ENCODE measurements at places on chromosomes 13 and 19.

GRCh38 chr19:46860846-46861690 is at the start of gene ARHGAP35:
ARHGAP35 (plus strand) TSS chr19:46860997; CDS start chr19:46918676, 57,679 bp downstream.
- no peak for DNase-seq

GRCh38 chr13:38543561-38543960 is 143.3 kb upstream of the FREM2 start:
- no peak for DNase-seq

DNA sequence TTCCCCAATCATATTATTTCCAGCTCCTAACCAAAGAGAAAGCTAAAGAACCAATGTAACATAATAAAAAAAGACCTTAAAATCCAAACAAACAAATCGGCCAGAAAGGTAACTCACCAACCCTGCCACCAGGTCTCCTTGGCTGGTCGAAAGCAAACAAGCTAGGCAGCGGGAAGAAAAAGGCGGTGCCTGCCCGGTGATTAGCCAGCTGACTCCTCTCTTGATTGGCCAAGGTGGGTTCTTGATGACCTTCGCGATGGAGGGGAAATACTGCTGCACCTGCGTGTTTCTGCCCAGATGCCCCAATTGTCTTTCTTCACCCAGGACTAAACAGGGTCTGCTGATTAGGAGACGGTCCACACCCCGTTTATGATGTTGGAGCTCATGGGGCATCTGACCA is at the start of gene NLRP11:
Gene NLRP11, minus strand, starts transcription at position 154 of the 400 bp plus-strand sequence. CDS start 13,825 bp downstream, outside the sequence.
- DNase-seq: no peak

DNA sequence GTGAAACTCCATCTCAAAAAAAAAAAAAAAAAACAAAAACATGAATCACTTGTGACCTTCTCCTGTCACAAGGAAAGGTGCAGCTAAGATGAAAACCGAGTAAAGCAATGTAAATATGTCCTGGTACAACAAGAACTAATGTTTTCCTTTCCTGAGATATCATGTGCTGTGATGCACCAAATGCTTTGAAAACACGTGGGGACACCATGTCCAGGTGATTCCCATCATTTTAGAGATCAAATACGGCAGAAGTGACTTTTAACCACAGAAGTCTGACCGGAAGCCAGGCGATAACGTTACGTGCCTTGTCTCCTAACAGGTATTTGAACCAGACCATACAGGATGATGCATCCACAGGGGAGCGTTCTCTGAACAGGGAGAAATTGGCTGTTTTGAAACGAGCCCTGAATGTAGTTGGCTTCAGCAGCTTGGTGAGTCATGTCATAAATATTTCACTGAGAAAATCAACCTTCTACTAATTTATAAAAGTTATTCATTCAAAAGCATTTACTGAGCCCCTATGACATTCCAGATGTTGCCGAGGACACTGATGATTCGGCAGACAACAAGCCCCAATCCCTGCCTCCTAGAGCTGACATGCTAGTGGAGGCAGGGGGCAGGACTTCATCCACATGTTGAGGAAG is 328.1 kb downstream of the MYO16 start:
- no peak for DNase-seq

DNA sequence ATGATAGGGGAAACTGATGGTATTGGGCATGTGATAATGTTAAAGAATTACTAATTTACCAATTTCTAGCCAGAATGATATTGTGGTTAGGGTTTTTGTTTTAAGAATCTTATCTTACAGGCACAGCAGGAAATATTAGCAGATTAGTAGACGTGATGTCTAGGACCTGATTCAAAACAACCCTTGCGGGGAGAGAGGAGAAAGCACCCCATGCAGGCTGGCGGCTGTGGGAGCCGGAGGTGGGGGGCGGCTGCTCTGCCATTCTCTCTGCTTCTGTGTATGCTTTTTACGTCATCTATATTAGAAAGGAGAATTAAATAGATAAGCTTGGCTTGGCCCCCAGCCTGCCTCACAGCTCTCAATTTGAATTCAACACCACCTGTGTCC is 41.5 kb downstream of the MLLT1 start:
- DNase-seq: no peak

DNA sequence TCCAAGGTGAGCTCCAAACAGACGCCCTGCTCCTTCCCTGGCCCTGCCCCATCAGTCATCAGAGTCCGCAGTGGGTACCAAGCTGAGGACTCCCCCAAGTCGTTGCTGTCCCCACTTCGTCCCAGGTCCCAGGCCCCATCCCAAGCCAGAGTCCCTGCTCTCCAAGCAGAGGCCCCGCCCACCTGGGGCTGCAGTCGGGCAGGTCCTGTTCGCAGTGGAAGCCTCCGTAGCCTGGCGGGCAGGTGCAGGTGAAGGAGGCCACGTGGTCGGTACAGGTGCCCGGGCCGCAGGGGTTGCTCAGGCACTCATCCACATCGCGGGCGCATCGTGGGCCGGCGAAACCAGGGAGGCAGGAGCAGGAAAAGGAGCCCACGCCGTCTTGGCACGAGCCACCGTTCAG is 19.4 kb downstream of the NOTCH3 start:
- no peak for DNase-seq

- peak; percentile 15 for DNase-seq
These were observed 192.4 kb downstream of the NUFIP1 start for GRCh38 chr13:44796597-44797490.

- no peak for DNase-seq
These were observed 194.3 kb downstream of the DLEU7 start for GRCh38 chr13:50649211-50649610.

- no peak for DNase-seq
These were observed 48.2 kb upstream of the KPNA3 start for GRCh38 chr13:49840675-49841074.

GRCh38 chr13:107678075-107678689 is 537.2 kb downstream of the LIG4 start:
- no peak for DNase-seq

GRCh38 chr19:46131485-46132143 is 7.1 kb upstream of the IGFL3 start:
- DNase-seq: no peak

GRCh38 chr19:7868326-7868670 is 5.9 kb downstream of the PRR36 start:
- DNase-seq: no peak

DNA sequence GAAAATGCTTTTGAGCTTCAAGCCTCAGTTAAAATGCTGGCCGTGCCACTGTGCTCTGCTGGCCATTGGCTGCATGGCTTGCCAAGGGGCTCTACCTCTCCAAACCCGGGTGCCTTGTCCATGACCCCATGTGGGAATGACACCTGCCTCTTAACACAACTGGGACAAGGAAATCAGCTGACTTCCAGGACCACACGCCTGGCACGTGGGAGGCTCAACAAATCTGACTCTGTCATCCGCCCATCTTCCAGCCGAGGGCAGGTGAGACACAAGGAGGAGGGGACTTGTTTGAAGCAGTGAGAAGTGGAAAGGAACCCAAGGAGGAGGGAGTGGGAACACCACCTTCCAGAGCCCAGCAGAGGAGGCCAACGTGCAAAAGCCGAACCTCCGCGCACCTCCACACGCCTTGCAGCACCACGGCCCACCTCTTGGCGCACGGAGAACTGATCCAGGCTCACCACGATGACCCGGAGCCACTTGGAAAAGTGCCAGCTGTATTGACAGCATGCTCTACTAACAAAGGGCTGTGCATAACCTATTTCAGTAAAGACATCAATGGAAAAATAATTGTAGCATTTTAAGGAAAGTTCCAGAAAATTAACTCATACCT is 38.3 kb downstream of the COL4A1 start:
- no peak for DNase-seq

GRCh38 chr13:30463787-30464495 is 1.8 kb downstream of the HMGB1 start:
- peak; percentile 88 for DNase-seq

DNA sequence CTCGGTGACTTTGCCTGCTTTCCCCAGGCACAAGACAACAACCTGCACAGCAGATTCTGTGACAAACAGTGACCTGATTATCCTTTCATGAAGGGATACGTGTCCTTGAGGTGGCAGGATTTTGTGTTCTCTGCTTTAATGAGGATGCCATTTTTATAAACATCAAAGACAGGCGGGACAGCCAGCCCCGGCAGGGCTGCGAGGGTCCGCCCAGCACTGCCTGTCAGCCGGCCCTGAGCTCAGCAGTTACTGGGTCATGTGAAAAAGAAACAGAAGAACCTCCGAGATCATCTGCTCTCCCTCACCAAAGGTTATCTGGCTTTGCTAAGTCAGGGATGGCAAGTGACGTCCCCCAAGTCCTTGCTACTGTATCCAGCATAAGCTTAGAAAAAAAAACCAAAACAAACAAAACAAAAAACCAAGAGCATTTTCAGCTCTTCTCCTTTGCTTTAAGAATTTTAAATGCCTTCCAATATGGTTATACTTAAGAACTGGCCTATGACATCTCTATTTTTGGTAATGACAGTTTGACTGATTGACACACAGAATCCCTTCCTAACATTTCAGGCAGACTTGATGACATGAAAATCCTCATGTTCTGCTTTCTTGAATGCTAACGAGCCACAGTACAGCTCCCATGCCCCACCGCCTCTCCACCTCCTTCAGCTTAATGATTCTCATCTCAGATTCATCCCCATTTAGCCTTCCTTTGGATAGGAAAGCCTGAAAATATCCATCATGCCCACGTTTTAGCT is 666.6 kb upstream of the ARGLU1 start:
- DNase-seq: peak; percentile 61

GRCh38 chr19:47226426-47227351 is 4.3 kb downstream of the BBC3 start:
- DNase-seq: peak; percentile 53

DNA sequence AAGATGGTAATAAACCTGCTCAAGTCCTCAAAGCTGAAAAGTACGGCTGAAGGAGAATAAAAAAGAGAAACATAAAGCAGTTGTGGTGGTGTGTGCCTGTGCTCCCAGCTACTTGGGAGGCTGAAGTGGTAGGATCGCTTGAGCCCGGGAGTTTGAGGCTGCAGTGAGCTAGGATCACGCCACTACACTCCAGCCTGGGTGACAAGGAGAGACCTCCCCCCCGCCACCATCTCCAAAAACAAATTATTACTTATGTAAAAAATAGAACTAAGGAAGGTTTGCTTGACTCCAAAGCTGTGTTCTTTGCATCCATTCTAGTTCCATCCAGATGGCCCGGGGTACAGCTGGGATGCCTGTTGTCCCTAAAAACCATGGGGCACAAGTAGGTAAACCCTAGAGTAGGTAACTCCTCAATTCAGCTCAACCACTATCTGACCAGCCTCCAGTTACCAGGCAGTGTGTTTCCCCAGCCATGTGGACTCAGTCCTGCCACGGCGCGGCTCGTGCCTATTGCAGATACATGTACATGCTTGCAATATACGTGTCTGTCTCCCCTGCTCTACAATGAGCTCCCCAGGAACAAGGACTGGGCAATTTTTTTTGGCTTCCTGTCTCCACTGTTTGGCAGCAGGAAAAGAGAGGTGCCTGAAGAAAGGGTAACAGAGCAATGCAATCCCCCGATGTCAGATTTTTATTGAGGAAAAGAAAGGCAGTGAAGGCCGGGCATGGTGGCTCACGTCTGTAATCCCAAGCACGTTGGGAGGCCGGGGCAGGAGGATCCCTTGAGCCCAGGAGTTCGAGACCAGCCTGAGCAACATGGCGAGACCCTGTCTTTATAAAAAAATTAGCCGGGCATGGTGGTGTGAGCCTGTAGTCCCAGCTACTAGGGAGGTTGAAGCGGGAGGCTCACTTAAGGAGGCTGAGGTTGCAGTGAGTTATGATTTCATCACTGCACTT is 101.3 kb downstream of the GNG7 start:
- no peak for DNase-seq

DNA sequence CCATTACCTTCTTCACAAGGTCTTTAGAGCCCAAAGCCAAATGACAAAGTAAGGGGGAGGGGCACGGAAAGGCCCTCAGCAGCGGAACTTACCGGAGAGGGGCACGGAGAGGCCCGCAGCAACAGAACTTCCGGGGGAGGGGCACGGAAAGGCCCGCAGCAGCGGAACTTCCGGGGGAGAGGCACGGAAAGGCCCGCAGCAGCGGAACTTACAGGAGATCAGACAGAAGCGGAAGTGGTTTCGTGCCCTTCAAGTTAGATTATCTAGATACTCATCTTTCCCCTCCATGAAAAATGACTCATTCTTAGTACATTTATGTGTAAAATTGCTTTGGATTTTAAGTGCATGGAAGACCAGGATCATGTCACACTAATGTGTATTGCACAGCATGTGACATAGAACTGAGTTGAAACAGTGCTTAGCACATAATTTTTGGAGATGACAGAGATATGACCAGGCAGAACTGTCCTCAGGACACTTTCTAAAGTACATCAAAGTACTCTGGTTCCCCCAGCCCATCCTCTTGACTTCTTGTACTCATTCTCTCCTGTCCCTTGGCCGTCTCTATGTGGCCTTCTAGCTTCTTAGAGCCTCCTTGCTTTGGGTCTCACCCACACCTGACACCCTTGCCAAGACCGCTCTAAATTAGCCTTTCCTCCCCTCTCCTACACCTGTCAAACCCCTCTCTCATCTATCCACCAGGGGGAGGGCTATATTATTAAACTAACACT is 25.7 kb upstream of the TPTE2 start:
- DNase-seq: no peak

DNA sequence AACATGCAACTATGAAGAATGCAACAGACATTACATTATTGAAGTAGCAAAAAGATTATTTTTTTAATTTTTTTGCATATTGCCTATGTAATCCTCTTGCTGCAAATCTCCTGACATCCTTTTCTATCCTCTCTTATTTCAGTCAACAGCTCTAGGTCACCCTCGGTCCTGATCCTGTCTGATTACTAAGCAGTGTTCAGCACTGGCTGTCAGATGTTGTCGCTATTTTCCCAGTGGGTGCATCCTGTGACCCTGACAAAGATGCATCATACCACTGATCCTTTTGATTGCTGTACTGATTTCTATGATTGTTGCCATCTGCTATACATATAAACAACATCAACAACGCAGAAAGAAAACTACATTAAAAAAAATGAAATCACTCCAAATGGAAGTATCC is 443.7 kb upstream of the PRR20A start:
- no peak for DNase-seq

GRCh38 chr13:98878486-98879126 is 99.3 kb downstream of the DOCK9 start:
- DNase-seq: no peak

DNA sequence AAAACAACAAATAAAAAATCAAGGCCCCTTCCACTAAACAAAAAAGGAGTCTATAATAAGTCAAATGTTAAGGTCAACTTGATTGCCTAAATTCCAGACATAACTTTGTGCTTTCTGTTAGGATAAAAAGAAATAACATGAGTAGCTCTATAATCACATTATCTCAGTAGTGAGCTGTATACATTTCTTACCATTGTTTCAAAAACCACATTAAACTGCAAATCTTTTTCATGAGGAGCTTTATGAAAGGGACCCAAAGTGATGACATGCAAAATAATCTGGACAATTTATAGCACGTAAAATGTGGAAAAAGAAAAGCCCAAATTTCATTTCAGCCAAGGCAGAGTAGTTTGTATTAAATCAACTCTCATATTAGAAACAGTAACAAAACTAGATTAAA is 269.2 kb downstream of the KLF12 start:
- no peak for DNase-seq

DNA sequence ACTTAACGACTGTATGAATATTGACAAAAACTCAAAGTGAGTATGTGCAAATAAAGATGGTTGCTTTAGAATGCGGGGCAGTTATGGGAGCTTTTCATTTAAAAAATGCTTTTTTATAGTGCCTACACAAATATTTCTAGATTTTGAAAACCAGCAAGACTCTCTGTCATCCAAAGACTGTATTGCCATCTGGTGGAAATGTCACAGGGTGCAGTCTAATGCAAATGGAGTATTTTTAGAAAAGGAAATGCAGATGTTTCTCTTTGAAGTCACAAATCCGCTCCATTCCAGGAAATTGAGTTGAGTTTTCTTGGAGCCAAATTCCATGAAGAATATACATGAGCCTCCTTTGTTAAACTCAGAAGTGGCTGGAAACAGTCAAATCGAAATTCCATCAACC is 2.3 kb upstream of the C1QTNF9B start:
- DNase-seq: peak; percentile 47

GRCh38 chr19:45151320-45151719 is 9.5 kb downstream of the NKPD1 start:
- no peak for DNase-seq

All from retina (tissue), 1 donor.